Aorta (tissue), 5 donors: ENCODE measurements at places on chromosomes 13 and 19. TPM values are rescaled to one million over a fixed set of nuclear protein-coding genes. Genes with fewer than 3 reads are reported as not detected.
A peak's percentile ranks its signal among the peaks of the same experiment; 100 is the strongest.

The FARSA gene
- 31.4 TPM for total RNA-seq

DNA sequence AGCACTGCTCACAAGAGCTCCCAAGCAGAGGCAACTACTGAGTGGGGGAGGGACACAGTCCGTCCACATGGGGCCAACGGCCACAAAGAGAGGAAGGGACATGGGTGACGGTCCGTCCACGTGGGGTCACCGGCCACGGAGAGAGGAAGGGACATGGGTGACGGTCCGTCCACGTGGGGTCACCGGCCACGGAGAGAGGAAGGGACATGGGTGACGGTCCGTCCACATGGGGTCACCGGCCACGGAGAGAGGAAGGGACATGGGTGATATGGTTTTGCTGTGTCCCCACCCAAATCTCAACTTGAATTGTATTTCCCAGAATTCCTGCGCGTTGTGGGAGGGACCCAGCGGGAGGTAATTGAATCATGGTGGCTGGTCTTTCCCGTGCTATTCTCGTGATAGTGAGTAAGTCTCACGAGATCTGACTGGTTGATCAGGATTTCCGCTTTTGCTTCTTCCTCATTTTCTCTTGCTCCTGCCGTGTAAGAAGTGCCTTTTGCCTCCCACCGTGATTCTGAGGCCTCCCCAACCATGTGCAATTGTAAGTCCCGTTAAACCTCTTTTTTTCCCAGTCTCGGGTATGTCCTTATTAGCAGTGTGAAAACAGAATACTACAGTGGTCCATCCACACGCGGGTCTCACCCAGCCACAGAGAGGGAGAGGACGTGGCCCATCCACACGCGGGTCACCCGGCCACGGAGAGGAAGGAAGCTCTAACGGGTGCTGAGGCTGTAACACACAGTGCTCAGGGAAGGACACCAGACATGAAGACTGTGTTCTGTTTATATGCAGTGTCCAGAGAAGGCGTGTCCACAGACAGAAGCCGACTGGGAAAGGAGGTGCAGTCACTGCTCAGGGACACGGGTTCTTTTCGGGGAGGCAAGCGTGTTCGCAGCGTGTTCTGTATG lies 48.5 kb downstream of the GAS6 start:
- DNase-seq = no peak
- no peaks in the 10 kb centered on the region for H3K27me3 ChIP-seq
- no peak overlapping the region for H3K4me3 ChIP-seq
- peaks cover 2% of the 10 kb centered on the region for H3K36me3 ChIP-seq
- no peaks in the 10 kb centered on the region for H3K4me1 ChIP-seq
- H3K27ac ChIP-seq = no peak overlapping the region

GRCh38 chr13:51599444-51600176 lies 15.3 kb downstream of the WDFY2 start:
- H3K4me1 ChIP-seq = peaks cover 4% of the 10 kb centered on the region
- H3K36me3 ChIP-seq = no peaks in the 10 kb centered on the region
- no peak overlapping the region for H3K4me3 ChIP-seq
- no peak for DNase-seq

DNA sequence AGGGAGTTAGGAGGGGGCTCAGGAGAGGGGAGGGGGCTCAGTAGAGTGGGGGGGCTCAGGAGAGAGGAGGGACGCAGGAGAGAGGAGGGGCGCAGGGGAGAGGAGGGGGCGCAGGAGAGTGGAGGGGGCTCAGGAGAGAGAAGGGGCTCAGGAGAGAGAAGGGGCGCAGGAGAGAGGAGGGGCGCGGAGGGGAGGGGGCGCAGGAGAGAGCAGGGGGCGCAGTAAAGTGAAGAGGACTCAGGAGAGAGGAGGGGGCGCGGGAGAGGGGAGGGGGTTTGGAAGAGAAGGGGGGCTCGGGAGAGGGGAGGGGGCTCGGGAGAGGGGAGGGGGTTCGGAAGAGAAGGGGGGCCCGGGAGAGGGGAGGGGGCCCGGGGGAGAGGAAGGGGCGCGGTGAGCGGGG lies 700 bp downstream of the MADCAM1 start:
- H3K36me3 ChIP-seq = no peaks in the 10 kb centered on the region
- DNase-seq = no peak
- H3K27me3 ChIP-seq = no peaks in the 10 kb centered on the region
- no peak overlapping the region for H3K4me3 ChIP-seq

DNA sequence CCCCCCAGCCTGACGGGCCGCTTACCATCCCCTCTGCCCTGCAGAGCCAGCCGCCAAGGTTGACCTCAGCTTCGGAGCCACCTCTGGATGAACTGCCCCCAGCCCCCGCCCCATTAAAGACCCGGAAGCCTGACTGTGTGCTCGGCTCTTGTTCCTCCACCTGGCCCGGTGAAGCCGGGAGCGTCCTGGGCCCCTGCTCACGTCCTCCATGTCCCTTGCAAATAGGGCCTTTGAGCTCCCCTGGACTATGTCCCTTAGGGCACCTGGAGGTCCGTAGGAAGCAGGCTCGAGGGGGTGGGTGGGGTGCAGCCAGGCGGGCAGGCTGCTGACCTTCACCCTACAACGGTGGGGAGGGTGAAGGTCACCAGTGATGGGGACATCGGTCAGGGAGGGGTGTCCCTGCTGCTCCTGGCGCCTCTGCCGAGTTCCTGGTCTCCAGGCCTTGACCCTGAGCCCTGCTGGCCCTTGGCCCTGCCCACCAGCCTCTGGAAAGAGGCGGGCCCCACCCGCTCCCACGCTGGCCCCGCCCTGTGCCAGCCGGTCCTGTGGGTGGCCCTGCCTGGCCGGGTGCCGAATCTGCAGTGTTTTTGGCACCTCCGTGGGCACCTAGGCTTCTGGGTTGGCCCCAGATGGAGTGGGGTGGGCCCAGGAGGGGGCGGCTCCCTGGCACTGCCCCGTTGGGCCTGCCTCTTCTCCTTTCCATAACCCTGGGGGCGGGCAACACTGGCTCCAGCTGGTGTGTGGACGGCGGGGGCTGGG lies 3.3 kb downstream of the ATP5F1D start:
- H3K27me3 ChIP-seq = no peaks in the 10 kb centered on the region
- peak; percentile 89 for DNase-seq
- no peak overlapping the region for H3K4me3 ChIP-seq
- H3K27ac ChIP-seq = peak overlapping the region; percentile 81
- H3K4me1 ChIP-seq = no peaks in the 10 kb centered on the region

The PLK5 gene
- not detected for total RNA-seq

DNA sequence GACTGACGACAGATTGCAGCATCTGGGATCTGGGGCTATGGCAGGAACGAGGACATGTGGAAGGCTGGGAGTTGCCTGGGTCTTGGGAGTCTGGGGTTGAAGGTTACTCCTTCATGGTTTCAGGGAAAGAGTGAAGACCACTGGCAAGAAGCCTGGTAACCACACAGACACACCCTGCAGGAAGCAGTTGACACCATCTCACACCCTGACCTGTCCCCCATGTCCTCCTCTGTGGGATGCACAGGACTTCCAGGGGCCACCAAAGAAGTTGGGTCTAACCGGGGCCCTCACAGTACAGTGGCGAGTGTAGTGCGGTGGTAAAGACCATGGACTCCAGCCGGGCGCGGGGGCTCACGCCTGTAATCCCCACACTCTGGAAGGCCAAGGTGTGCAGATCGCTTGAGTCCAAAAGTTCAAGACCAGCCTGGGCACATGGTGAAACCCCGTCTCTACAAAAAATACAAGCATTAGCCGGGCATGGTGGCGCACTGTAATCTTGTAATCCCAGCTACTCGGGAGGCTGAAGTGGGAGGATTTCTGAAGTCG lies 10.6 kb upstream of the FFAR2 start:
- H3K4me1 ChIP-seq = peaks cover 1% of the 10 kb centered on the region
- H3K36me3 ChIP-seq = no peaks in the 10 kb centered on the region
- no peak overlapping the region for H3K27ac ChIP-seq
- no peaks in the 10 kb centered on the region for H3K27me3 ChIP-seq

GRCh38 chr13:87129602-87130300 lies 541.4 kb upstream of the SLITRK5 start:
- H3K27me3 ChIP-seq = no peaks in the 10 kb centered on the region
- H3K4me1 ChIP-seq = no peaks in the 10 kb centered on the region
- H3K4me3 ChIP-seq = no peak overlapping the region
- DNase-seq = no peak
- no peak overlapping the region for H3K27ac ChIP-seq

DNA sequence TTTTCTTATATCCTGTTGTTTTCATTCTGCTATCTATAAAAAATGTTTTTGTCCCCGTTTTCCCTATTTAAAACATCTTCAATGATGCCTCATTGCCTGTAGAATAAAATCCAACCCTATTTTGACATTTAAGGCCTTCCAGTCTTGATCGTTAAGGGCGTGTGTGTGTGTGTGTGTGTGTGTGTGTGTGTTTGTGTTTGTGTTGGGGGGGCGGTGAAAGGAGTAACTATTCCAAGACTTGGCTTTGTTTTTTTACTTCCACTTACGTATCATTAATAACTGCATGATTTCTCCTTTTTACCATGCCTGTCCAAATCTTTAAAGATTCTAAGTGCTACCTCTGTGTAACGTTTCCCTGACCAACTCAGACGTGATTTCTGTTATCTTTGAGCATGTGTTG lies 784 bp downstream of the PIBF1 start:
- peak overlapping the region; percentile 73 for H3K4me3 ChIP-seq
- peaks cover 1% of the 10 kb centered on the region for H3K4me1 ChIP-seq
- no peaks in the 10 kb centered on the region for H3K27me3 ChIP-seq
- peaks cover 9% of the 10 kb centered on the region for H3K36me3 ChIP-seq
- H3K27ac ChIP-seq = no peak overlapping the region
- DNase-seq = no peak

The HRC gene
- total RNA-seq = 4.8 TPM

The PEX11G gene
- total RNA-seq = 1.9 TPM

The CEACAM16 gene
- total RNA-seq = 0.36 TPM

- DNase-seq = no peak
- H3K27ac ChIP-seq = no peak overlapping the region
- no peak overlapping the region for H3K4me3 ChIP-seq
- no peaks in the 10 kb centered on the region for H3K27me3 ChIP-seq
- peaks cover 2% of the 10 kb centered on the region for H3K36me3 ChIP-seq
Measured at GRCh38 chr13:113783200-113783881, 24.3 kb downstream of the TMEM255B start.

GRCh38 chr13:29129616-29130015 lies 309.5 kb downstream of the MTUS2 start:
- peak overlapping the region; percentile 90 for H3K27ac ChIP-seq
- DNase-seq = no peak
- H3K4me3 ChIP-seq = no peak overlapping the region
- H3K27me3 ChIP-seq = no peaks in the 10 kb centered on the region
- H3K36me3 ChIP-seq = no peaks in the 10 kb centered on the region
- H3K4me1 ChIP-seq = peaks cover 2% of the 10 kb centered on the region

The SLC25A42 gene
- total RNA-seq = 9.4 TPM

The FARP1 gene
- 41.7 TPM for total RNA-seq

The C1QTNF9 gene
- 0.42 TPM for total RNA-seq

DNA sequence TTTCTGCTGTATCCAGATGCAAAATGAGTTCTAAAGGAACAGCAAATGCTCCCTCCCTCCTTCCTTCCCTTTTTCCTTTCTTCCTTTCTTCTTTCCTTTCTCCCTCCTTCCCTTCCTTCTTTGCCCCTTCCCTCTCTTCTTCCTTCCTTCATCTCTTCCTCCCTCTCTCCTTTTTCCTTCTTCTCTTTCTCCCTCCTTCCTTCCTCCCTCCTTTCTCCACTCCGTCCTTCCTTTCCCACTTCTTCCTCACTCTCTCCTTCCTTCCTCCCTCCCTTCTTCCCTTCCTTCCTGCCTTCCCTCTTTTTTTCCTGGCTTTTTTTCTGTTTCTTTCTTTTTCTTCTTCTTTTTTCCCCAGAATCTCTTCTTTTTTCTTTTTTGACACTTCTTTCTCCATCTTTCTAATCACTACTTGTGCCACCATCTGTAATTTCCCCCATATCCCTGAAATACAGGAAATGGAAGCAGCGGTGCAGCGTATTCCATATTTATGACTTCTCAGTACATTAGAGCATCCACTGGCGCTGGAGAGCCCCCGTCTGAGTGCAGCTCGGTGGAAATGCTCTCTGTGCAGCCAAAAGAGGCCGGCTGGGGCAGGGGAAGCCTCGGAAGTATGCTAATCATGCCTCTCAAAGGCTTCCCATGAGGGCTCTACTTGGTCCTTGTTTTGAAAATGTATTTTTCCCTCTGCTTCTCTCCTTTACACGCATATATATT lies 275.6 kb downstream of the TSHZ3 start:
- no peak overlapping the region for H3K4me3 ChIP-seq
- no peak overlapping the region for H3K27ac ChIP-seq
- no peaks in the 10 kb centered on the region for H3K4me1 ChIP-seq
- no peaks in the 10 kb centered on the region for H3K36me3 ChIP-seq
- DNase-seq = no peak
- no peaks in the 10 kb centered on the region for H3K27me3 ChIP-seq

The LYPD5 gene
- 1.6 TPM for total RNA-seq

The PSG1 gene
- total RNA-seq = not detected

- DNase-seq = peak; percentile 91
- no peaks in the 10 kb centered on the region for H3K27me3 ChIP-seq
- H3K4me1 ChIP-seq = no peaks in the 10 kb centered on the region
- peak within 1 kb of the TSS; percentile 76 for H3K4me3 ChIP-seq
Measured at GRCh38 chr13:95644601-95645052, at the start of gene DZIP1. DZIP1 (minus strand) TSS chr13:95644706; CDS start chr13:95642029, 2,677 bp downstream.

The DKKL1 gene
- 0.69 TPM for total RNA-seq

DNA sequence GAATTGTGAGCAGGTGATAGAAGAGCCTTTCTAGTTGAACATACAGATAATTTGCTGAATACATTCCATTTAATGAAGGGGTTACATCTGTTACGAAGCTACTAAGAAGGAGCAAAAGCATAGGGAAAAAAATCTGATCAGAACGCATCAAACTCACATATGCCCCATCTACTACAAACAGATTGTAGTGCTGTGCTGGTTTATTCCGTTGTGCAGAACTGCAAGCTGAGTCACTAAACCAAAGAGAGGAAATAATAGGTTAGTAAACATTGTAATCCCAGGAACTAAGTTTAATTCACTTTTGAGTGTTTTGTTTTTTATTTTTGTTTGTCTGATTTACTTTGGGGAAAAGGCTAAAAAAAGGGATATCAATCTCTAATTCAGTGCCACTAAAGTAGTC lies 136.3 kb downstream of the CDK8 start:
- H3K36me3 ChIP-seq = no peaks in the 10 kb centered on the region
- H3K27ac ChIP-seq = no peak overlapping the region
- H3K27me3 ChIP-seq = no peaks in the 10 kb centered on the region
- no peaks in the 10 kb centered on the region for H3K4me1 ChIP-seq
- no peak overlapping the region for H3K4me3 ChIP-seq

GRCh38 chr13:41139296-41139966 lies 6.8 kb upstream of the KBTBD6 start:
- H3K4me1 ChIP-seq = no peaks in the 10 kb centered on the region
- H3K4me3 ChIP-seq = no peak overlapping the region
- H3K27ac ChIP-seq = no peak overlapping the region
- H3K27me3 ChIP-seq = no peaks in the 10 kb centered on the region

GRCh38 chr19:7701654-7702457 lies at the start of gene FCER2:
FCER2 (minus strand) TSS chr19:7702131; CDS start chr19:7699760, 2,371 bp downstream.
- no peaks in the 10 kb centered on the region for H3K36me3 ChIP-seq
- no peak within 1 kb of the TSS for H3K27ac ChIP-seq
- H3K4me1 ChIP-seq = no peaks in the 10 kb centered on the region
- no peak within 1 kb of the TSS for H3K4me3 ChIP-seq
- no peaks in the 10 kb centered on the region for H3K27me3 ChIP-seq

The TFDP1 gene
- 36.6 TPM for total RNA-seq
